ENCODE measurements at places on chromosomes 13 and 19. TPM values are rescaled to one million over a fixed set of nuclear protein-coding genes. Genes with fewer than 3 reads are reported as not detected.

GRCh38 chr19:29001141-29001581 is 211.8 kb downstream of the UQCRFS1 start:
- H3K4me1 ChIP-seq, result no peaks in the 10 kb centered on the region
- DNase-seq, result no peak
- H3K27me3 ChIP-seq, result no peaks in the 10 kb centered on the region
- H3K27ac ChIP-seq, result no peak overlapping the region
- H3K4me3 ChIP-seq, result no peak overlapping the region

GRCh38 chr13:74768521-74769085 is 634.4 kb upstream of the KLF12 start:
- no peaks in the 10 kb centered on the region for H3K27me3 ChIP-seq
- H3K27ac ChIP-seq, result no peak overlapping the region
- H3K4me3 ChIP-seq, result no peak overlapping the region
- H3K4me1 ChIP-seq, result no peaks in the 10 kb centered on the region

MTUS2 gene
- 8.9 TPM for total RNA-seq

DNA sequence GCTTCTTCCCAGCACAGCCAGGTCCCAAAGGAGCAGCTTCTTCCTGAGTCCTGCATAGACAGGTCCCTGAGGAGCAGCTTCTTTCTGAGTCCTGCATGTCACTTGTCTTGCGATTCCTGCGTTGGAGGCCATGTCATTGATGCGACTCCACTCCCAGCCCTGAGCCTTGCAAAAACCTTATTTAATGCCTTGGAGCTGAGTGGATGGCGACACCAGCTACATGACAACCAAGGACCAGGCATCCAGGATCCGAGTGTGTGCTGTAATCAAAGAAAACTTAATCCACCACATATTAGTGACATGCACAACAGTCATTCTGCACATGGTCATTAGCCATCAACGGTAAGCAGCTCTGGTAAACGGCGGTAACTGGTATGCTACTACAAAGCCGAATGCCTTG is 315.8 kb downstream of the TEX29 start:
- no peak for DNase-seq
- H3K4me3 ChIP-seq, result no peak overlapping the region
- H3K4me1 ChIP-seq, result no peaks in the 10 kb centered on the region
- H3K27me3 ChIP-seq, result no peaks in the 10 kb centered on the region

RFXAP gene
- 5.9 TPM for total RNA-seq

MIA gene
- not detected for total RNA-seq

EVI5L gene
- 27.7 TPM for total RNA-seq

DNA sequence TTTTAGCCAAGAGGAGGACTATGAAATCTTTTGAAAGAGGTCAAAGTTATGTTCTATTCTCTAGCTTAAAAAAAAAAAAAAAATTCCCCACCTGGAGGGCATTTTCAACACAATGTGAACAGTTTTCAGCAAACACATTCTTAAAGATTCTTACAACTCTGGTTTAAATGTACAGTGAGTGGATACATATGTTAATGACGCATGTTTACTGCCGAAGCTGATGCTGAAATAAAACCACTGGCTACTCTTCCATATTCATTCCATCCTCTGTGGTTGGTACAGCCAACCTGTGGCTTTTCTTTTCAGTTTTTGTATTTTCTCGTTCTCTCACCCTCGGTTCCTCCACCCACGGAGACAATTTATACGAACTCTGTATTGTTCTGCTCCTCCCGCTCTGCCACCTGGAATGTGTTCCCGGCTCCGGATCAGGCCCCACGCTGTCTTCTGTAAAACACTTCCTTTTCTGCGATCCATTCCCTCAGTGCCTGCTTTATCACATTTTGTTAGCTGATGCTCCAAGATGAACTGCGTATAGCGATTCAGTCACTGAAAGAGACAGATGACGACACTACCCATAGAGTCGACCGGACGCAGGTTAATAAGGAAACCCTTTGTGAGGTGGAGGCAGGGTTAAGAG is 466.4 kb upstream of the ARGLU1 start:
- H3K27me3 ChIP-seq, result no peaks in the 10 kb centered on the region
- DNase-seq, result no peak
- H3K36me3 ChIP-seq, result no peaks in the 10 kb centered on the region
- no peak overlapping the region for H3K4me3 ChIP-seq

CATSPERD gene
- not detected for total RNA-seq

- no peaks in the 10 kb centered on the region for H3K27me3 ChIP-seq
- DNase-seq, result no peak
- H3K27ac ChIP-seq, result no peak overlapping the region
These were observed 5.8 kb upstream of the PAK4 start for GRCh38 chr19:39119830-39120229.

- no peak overlapping the region for H3K27ac ChIP-seq
- no peaks in the 10 kb centered on the region for H3K4me1 ChIP-seq
- H3K36me3 ChIP-seq, result no peaks in the 10 kb centered on the region
- no peak for DNase-seq
- no peaks in the 10 kb centered on the region for H3K27me3 ChIP-seq
These were observed 30.2 kb downstream of the MAP4K1 start for GRCh38 chr19:38587562-38587961.

FLT3 gene
- total RNA-seq, result not detected
